ENCODE measurements at places on chromosomes 12 and 14.
A peak's percentile ranks its signal among the peaks of the same experiment; 100 is the strongest.

- DNase-seq: no peak
These were observed 22.7 kb downstream of the WIF1 start for GRCh38 chr12:65098364-65098763.

DNA sequence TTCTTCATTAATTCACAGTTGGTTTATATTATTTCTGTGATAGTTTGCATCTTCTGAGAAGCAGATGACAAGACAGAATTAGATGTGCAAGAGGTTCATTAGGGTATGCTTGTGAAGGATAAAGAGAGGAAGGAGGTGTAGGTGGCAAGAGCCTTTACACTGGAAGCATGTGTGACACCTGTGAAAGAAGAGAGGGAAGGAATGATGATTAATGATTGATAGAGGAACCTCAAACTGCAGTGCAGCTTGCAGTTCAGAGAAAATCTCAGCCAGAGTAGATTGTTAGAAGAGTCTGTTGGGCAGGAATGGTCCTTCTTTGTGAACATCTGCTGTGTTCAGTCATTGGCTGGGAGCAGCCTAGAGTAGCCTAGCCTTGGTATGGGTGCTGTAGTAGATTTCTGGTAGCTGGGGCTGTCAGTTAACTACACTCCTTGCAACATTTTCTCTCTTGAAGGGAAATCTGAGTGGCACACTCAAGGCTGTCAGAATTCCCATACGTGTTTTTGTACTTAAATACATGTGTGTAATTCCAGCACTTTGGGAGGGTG is 9.0 kb downstream of the RCOR1 start:
- DNase-seq: no peak

- no peak for DNase-seq
These were observed 55.5 kb downstream of the MYRFL start for GRCh38 chr12:69880571-69880970.

DNA sequence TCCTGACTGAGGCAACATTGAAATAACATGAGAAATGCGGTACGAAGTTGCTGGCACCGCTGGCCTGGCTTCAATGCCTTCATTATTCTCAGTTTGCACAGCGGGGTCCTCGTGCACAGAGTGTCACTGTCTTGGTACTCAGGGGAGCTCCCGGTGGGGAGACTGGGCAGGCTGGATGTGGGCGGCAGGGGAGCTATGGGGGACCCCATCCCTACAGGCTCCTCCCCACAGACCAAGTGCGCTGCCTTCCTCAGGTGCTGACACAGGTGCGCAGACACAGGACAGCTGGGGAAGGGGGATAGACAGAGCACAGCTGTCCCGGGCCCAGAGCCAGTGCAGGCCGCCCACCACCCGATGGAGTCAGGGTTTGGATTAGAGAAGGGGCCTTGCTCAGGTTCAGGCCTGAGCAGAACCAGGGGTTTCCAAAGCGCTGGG is 270.1 kb downstream of the ADGRD1 start:
- DNase-seq: no peak

- no peak for DNase-seq
These were observed 122.9 kb downstream of the OTOGL start for GRCh38 chr12:80222261-80222660.

- DNase-seq: no peak
These were observed 202.6 kb upstream of the LRFN5 start for GRCh38 chr14:41404126-41404525.

GRCh38 chr12:3236345-3237187 is 159.4 kb downstream of the TSPAN9 start:
- DNase-seq: no peak

GRCh38 chr12:45827974-45828373 is 98.5 kb downstream of the ARID2 start:
- peak; percentile 26 for DNase-seq

DNA sequence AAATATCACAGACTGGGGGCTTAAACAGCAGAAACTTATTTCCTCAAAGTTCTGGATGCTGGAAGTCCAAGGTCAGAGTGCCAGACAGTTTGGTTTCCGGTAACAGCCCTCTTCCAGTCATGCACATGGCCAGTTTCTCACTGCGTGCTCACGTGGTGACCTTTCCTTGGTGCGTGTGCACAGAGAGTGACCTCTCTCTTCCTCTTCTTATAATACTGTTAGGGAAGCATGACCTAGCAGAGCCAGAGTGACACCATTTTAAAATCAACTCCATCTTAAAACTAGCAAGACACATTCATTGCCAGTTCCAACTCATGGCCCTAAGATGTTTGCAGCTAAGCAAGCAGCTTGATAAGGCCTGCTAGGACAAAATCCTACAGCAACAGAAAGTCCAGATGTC is 221.5 kb upstream of the DAAM1 start:
- DNase-seq: no peak

DNA sequence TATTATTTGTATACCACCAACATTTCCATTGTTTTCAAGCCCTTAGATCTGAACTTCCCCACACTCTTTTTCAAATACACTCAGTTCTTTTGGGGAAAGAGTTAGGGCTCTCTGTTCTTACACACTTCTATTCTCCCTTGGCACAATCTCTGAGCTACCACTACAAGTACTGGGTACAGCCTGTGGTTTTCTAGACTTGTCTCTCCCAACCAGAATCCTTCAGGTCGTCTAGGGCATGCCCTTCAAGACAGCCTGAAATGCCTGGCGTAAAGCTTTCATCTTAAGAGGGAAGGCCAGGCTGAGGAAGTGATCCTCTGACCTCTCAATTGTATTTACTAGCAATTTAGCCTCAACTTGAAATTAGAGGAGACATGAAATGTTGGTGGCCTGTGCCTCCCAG is 1442.0 kb downstream of the AACS start:
- DNase-seq: no peak

GRCh38 chr14:104726600-104727451 is 2.8 kb downstream of the ADSS1 start:
- no peak for DNase-seq

- no peak for DNase-seq
These were observed 257.6 kb downstream of the C12orf75 start for GRCh38 chr12:105588106-105588505.

GRCh38 chr12:94240171-94240570 is 91.8 kb downstream of the PLXNC1 start:
- peak; percentile 81 for DNase-seq

DNA sequence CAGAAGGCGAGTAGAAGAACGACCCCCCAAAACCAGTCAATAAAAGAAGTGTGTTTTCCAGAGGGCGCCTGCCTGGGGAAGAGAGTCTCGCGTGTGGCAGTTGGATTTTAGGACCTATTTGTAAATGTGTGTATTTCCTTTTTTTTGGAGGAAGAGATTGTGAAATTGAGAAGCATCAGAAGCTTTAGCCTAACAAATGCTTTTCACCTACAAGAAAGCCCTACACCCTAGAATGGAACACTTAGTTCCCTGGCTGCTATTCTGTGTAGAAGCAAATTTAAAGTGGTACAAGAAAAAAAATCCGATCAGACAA is 1.3 kb downstream of the RCOR1 start:
- DNase-seq: peak; percentile 56

GRCh38 chr14:59566725-59567124 is 9.9 kb downstream of the CCDC175 start:
- no peak for DNase-seq

DNA sequence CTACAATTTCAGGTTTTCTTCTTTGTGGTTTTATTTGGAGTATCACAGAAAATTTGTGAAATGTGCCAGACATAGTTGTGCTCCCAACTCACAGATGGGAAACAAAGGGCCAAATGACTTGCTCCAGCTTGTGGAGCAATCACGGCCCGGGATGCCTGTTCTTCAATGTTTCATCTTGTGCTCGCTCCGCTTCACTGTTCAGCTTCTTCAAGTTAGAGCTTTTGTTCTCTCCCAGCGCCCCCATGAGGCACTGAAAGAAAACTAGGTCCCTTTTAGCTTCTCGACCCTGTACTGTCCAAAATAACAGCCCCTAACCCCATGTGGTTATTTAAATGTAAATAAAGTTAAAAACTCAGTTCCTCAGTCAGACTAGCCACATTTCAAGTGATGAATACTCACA is 187.9 kb upstream of the STXBP6 start:
- no peak for DNase-seq

GRCh38 chr12:30836656-30837445 is 82.1 kb upstream of the CAPRIN2 start:
- no peak for DNase-seq

DNA sequence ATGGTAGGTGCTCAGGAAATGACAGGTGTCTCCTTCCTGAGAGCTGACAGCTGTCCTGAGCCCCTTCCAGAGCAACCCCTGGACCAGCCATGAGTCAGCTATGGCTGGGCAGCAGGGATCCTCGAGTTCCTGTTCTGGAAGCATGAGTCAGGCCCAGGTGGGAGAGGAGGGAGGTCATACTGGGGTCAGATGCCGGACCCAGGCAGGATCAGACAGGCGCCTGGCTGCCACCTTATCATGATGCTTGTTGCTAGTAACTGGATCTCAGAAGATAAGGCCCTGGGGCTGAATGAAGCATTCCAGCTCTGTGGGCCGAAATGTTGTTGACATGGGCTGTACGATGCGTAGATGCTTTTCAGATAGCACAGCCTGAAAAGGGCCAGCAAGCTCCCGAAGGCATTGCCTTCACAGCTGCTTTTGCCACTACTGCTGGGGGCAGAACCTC is 17.4 kb upstream of the KRT7 start:
- no peak for DNase-seq

DNA sequence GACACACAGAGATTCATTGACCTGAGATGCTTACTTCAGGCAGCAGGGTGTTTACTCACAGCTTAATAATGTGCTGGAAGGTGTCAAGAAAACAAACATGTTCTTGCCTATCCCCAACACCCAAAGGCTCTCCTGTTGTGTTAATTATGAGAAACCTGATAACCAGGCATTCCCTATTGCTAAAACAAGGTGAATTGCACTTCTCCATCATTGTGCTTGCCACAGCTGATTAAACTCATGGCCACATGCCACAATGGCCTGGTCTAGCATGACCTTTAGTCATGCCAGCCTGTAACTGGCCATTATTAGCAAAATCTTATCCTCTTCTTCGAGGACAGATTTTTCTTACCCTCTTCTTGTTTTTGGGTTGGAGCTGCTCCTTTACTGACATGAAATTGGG is 21.4 kb downstream of the SMOC1 start:
- no peak for DNase-seq

GRCh38 chr12:4943067-4943937 is 33.6 kb downstream of the KCNA1 start:
- peak; percentile 2 for DNase-seq

DNA sequence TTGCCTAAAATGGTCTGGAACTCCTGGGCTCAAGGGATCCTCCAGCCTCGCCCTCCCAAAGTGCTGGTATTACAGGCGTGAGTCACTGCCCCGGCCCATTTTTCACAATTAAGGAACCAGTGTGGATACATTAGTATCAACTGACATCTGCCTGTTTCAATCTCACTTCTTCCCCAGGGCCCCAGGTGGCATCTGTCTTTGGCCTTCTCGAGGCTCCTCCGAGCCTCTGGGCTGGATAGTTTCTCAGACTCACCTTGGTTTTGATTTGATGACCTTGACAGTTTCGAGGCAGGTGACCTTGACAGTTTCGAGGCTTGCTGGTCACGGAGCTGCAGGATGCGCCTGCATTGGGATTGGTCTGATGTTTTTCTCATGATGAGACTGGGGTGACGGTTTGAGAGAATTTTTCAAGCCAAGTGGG is 41.0 kb upstream of the NCOR2 start:
- peak; percentile 68 for DNase-seq

GRCh38 chr14:74083784-74084276 is 423 bp downstream of the ALDH6A1 start:
- no peak for DNase-seq

GRCh38 chr12:30729547-30729946 is 25.2 kb downstream of the CAPRIN2 start:
- no peak for DNase-seq
